T1000 (cell line): ENCODE measurements at places on chromosomes 5 and 9.
A peak's percentile ranks its signal among the peaks of the same experiment; 100 is the strongest.

- no peak for DNase-seq
These were observed 145.3 kb upstream of the SMARCA2 start for GRCh38 chr9:1869843-1870242.

DNA sequence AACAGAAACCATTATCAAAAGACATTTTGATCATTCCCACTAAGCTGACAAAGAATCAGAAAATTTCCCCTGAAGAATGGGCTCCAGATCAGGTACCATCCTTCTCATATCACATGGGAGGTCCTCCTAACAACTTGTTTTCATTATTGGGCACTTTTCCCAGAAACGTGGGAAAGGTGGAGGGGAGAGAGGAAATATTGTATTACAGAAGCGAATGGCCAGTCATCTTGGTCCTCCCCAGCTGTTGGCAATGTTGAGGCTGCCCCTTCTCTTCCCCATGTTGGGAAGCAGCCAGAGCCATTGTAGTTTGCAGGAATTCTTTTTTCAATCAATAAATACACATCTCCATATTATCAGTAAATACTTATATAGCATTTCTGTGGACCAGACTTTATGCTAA is 126.2 kb upstream of the ZNF608 start:
- no peak for DNase-seq

DNA sequence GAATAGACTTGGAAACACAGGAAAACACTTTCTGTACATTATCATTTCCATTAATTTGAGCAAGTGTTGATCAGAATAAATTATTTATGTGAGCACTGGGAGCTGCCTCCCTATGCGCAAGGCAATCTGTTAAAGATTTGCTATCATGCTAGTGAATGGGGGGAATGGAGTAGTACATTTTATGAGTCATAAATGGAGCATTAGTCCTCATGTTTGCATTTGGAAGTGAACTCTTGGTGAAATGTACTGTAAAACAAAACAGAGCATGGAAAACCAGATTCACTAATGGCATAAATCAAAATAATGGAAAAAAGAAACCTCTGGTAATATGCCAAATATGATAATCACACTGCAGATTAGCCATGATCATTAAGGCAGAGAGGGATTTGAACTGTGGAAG is 40.5 kb upstream of the TMC1 start:
- DNase-seq: no peak

DNA sequence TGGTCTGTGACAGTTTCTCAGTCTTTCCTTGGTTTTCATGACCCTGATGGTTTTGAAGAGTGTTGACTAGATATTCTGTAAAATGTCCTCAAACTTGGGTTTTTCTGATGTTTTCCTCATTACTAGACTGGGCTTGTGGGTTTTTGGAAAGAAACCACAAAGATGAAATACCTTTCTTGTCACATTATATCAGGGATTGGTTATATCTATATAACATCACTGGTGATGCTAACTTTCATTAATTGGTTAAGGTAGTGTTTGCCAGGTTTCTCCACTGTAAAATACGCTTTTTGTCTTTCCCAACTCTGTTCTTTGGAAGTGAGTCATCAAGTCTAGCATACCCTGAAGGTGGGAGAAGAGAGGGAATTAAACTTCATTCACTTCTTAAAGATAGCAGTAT is 3.3 kb upstream of the IL31RA start:
- no peak for DNase-seq

DNA sequence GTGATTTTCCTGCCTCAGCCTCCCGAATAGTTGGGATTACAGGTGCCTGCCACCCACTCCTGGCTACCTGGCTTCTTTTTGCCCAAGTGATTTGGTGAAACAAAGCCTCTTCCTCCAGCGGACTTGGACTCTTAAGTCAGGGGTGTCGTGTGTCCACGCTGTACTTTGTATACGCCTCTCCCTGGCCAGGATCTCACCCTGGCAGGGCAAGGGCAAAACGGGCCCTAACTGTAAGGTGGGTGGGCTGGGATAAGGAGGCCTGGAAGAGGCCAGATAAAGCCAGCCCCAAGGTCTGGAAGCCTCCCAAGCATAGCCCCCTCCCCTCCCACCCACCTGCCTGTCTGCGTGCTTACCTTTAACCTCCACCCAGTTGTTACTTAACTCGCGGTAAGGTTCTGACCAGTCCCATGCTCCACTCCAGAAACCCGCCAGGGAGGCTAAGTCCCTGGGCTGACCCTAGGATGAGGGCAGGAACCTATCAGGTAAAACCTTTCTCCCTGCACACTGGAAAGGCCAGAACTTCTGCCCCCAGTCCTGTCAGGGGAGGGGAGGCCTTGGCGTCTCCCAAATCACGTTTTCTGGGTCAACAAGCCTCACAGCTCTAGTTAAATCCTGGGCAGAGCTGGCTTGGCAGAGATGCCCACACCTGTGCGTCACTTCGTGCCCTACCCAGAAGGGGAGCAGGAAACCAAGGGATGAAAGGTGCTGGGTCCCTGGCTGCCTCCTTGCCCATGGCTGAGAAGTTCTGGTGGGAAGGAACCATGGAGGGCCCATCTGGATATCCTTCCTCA is 8.4 kb downstream of the CDK9 start:
- no peak for DNase-seq

DNA sequence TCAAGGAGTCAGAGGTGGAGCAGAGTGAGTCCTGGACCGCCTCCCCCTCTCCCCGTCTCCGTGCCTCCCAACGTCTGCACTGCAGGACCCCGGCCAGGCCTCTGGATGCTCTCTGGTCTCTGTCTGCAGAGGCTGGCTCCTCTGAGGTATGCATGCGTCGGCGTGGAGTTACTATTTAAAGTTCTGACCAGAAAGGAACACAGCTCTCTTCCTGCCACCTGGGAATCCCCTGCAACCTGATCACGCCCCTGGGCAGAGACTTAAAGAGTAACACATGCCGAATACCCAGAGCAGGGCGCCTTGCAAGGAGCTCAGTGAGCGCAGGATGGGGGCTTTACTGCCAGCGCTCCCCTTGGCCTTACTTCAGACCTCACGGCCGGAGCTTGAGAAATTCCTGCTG is 16.0 kb downstream of the ANXA6 start:
- no peak for DNase-seq

GRCh38 chr5:37722236-37723161 is 117.3 kb downstream of the GDNF start:
- DNase-seq: peak; percentile 29

GRCh38 chr9:97441729-97442128 is 29.8 kb downstream of the TDRD7 start:
- no peak for DNase-seq

GRCh38 chr9:88926781-88927505 is 64.3 kb upstream of the S1PR3 start:
- no peak for DNase-seq

DNA sequence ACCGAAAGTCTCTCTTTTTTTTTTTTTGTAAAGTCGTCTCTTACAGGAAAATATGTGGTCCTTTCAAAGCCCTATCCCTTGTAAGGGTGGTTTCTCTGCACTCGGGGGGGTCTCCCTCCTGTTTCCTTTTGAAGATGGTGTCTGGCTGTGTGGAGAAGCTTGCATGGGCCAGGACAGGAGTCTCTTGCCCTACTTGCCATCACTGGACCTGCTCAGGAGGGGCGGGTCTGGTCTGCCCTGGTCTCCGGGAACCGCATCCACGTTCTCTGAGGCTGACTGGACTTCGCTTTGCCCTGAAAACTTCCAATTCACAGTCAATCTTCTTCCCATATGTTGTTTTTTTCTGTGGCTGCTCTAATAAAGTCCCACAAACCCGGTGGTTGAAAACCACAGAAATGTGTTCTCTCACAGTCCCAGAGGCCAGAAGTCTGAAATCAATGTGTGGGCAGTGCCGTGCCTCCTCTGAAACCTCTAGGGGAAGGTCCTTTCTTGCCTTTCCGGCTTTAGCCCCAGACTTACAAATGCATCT is 92.9 kb upstream of the IER5L start:
- DNase-seq: no peak

GRCh38 chr5:113090336-113091106 is 113.9 kb downstream of the DCP2 start:
- DNase-seq: no peak

GRCh38 chr5:95728494-95729114 is 2.5 kb upstream of the RHOBTB3 start:
- no peak for DNase-seq

- no peak for DNase-seq
These were observed 50.2 kb upstream of the RNF38 start for GRCh38 chr9:36450110-36450732.

GRCh38 chr9:126171641-126172040 is 155.0 kb upstream of the MVB12B start:
- no peak for DNase-seq

GRCh38 chr5:29950416-29951145 is 1242.9 kb upstream of the CDH6 start:
- no peak for DNase-seq

GRCh38 chr9:16243798-16244197 is 626.7 kb downstream of the BNC2 start:
- no peak for DNase-seq

- DNase-seq: no peak
These were observed 69.9 kb downstream of the MAMDC2 start for GRCh38 chr9:70113403-70114022.

GRCh38 chr9:70043689-70044489 is at the start of gene MAMDC2:
Gene MAMDC2 (plus strand): TSS chr9:70043848. CDS start chr9:70044198, 350 bp downstream.
- DNase-seq: no peak

GRCh38 chr5:58330781-58331180 is 129.1 kb downstream of the PLK2 start:
- no peak for DNase-seq

DNA sequence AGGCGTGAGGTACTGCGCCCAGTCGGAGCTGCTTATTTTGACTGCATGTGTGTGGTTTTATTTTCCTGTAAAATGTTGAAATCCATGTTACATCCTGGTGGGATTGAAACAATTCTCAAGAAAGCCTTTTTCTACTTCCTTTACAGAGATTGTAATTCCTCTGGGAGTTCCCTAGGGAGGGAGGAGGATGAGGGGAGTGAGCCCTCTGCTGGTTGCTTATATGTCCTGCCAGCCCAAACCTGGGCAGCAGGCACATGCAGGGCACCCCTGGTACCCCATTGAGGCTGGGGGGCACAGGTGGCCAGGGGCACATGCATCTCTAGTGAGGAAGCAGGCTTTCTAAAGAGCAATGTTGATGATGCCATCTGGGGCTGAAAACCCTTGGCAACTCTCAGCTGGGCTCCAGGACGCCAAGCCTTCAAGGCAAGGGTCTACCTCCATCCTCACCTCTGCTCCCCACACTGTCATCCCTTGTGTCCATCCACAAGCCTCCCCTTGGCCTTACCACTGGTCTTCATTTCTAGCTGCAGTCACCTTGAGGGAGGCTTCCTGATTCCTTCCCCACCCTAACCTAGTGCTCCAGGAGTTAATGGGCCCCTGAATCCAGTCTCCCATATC is 84.7 kb upstream of the TNFSF8 start:
- DNase-seq: no peak

DNA sequence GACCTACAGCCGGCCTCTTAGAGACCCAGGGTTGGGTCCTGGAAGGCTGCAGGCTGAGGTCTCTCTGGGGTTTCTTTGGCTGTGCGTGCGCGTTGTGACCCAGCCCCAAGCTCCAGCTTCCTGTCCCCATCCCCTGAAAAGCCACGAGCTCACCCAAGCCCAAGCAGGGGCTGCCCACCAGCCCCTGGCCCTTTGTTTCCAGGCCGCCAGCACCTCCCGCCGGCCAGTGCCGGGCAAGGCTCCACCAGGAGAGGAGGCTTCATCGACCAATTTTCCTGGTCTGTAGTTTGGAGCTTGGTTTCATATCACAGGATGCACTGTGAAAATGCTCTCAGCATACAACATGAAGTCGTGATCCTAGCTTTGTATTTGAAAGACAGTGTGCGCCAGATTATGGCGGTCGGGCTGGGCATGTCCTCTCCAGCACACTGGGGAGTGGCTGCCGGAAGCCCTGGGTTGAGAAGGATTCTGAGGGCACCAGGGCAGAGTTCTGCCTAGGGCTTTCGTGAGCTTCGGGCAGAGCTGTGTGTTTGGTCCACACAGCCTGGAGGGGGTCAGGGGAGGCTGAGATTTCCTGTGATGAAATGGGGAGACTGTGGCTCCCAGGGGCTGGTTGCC is 78.6 kb downstream of the COL5A1 start:
- DNase-seq: no peak

- DNase-seq: no peak
These were observed 1398.7 kb downstream of the PTPRD start for GRCh38 chr9:9214066-9214465.

DNA sequence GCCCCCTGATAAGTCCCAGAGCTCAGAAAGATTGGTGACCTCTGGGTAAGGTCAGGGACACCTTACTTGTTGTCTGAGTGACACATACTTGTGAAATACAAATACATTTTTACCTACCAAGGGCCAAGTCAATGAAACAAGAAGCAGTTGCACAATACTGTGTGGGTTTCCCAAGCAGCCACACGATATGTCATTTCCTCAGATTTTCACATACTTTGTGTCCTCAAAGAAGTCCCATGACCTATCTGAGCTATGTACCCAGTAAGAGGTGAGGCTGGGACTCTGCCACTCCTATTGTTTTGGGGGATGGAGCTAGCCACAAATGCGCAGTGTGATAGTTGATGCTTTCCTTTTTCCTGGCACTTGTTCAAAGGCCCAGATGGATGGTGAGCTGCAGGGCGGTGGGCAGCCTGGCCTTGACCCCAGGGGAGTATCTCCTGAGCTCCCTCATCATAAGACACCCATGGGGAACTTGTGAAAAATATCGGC is 4.8 kb upstream of the SLC25A51 start:
- no peak for DNase-seq

- no peak for DNase-seq
These were observed 9.3 kb upstream of the FGD3 start for GRCh38 chr9:92938025-92938424.

GRCh38 chr9:28650327-28650726 is 1077.0 kb upstream of the C9orf72 start:
- no peak for DNase-seq

DNA sequence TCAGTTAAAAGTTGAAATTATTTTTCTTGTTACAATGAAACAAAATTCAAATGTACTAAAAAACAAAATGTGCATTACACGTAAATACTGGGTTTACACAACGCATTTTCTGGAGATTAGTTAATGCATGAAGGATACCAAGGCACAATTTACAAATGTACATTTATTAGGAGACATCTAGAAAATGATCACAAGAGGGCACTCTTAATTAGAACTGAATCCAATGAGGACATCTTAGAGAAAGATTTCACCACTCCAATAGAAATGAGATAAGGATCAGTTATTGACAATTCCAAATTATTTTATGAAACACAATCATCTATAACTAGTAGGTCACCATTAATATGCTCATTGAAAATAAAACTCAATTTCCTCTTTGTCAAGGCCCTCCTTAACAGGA is 36.6 kb upstream of the CDH12 start:
- no peak for DNase-seq

GRCh38 chr5:18972177-18972576 is 1015.8 kb downstream of the CDH18 start:
- DNase-seq: no peak

DNA sequence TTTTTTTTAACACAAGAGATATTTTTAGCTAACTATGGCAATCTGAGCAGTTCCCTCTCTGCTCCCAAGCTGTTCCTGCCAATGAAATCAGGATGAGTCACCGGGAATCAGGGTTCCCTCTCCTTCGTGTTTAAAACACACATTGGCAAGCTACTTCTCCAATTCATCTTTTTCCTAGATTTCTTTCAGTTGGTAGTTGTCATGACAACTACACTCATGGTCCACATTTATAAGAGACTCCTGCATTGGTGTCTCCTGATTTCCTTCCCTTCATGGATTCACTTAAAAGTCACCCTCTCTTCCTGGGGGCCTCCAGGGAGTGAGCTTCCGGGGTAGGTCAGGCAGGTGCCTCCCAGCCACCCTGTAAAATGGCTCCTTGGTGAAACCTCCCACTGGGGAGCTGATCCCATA is 72.3 kb upstream of the NIPAL4 start:
- peak; percentile 18 for DNase-seq
